ENCODE measurements at places on chromosomes 4 and X. TPM values are rescaled to one million over a fixed set of nuclear protein-coding genes. Genes with fewer than 3 reads are reported as not detected.

- no peak for DNase-seq
Observed at GRCh38 chr4:75056277-75056676, 123.4 kb downstream of the PARM1 start.

TSC22D3 gene
- 5.4 TPM for total RNA-seq

- DNase-seq, result no peak
Observed at GRCh38 chrX:132539611-132540010, 50.8 kb upstream of the MBNL3 start.

- DNase-seq, result no peak
Observed at GRCh38 chr4:17797808-17798207, 12.7 kb downstream of the DCAF16 start.

TCEAL2 gene
- total RNA-seq, result 0.17 TPM

GRCh38 chr4:169014586-169014985, 4.5 kb upstream of the CBR4 start:
- no peak for DNase-seq

VCX3A gene
- 0.27 TPM for total RNA-seq
